Urinary bladder (tissue), 4 donors: ENCODE measurements at places on chromosomes 13 and 19. TPM values are rescaled to one million over a fixed set of nuclear protein-coding genes. Genes with fewer than 3 reads are reported as not detected.

GRCh38 chr13:75255653-75256052 lies 226.3 kb downstream of the TBC1D4 start:
- no peak for DNase-seq

DNA sequence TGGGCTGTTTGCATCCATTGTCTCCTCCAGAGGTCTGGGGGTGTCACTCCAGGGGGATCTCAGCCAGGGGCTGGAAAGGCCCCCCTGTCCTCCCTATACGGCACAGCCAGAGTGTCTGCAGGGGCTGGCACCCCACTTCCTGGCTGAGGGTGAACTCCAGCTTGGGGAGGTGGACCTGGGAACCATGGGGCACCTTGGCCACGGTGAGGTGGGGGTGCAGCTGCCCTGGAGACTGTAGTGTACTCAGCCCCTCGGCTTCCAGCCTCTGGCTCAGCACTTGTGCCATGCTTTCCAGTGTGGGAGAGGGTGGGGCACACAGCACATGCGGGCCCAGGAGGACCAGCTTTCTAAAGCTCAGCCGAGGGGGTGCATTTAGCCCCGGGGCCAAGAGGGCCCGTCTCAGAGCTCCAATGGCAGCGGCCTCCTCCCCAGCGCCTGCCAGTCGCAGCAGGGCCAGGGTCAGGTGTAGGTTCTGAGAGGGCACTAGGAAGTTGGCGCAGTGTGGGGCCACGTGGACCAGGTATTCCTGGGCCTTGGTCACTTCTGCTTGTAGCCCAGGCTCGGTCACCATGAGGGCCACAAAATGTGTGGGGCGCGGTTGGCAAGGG lies 1.4 kb downstream of the LENG9 start:
- DNase-seq, result no peak

- no peak for DNase-seq
These were observed 255.7 kb upstream of the KLHL1 start for GRCh38 chr13:70363991-70364390.

DNA sequence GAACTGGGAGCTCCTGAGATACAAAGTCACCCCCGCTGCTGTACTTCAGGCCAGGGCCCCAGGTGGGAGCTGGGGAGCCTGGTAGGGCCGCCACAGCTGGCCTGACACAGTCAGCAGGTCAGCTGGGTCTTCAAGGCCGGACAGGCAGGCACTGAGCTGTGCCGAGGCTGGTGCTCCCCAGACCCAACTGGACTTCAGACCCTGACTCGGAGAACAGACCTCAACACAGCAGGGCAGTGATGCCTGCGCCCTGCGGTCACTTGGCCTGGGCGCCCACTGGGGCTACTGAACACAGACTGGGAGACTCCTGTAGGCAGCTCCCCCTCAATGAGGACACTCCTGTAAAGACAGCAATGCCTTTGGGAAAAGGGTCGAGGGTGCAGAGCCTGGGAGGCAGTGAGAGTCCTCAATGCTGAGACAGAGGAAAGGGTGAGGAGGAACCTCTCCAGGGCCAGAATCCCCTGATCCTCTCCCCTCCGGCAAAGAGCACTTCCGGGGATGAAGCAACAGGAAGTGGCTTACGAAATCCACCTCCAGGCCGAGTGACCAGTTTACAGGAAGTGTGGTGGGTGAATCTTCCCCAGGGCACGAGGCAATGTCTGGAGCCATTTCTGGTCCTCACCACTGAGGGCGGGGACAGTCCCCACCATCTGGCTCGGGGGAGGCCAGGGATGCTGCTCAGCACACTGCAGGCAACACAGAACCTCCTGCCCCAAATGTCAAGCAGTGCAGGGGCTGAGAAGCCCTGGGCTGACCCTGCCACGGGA lies 40.8 kb upstream of the ISYNA1 start:
- DNase-seq, result no peak

The GPR12 gene
- polyA plus RNA-seq, result not detected

DNA sequence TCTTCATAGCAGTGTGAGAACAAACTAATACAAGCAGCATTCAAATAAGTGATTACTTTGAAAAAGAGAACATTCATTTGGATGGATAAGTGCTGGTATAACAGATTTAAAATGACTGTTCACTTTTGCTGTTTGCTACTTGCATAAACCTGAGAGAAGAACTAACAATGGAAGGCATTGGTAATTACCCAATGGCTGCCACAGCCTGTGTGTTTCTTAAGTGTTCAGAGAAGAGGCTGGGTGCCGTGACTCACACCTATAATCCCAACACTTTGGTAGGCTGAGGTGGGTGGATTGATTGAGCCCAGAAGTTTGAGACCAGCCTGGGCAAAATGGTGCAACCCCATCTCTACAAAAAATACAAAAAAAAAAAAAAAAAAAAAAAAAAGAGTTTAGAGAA lies 4.9 kb upstream of the TEX26 start:
- no peak for DNase-seq

GRCh38 chr19:1270213-1270853 lies 1.2 kb downstream of the CIRBP start:
- no peak for DNase-seq

DNA sequence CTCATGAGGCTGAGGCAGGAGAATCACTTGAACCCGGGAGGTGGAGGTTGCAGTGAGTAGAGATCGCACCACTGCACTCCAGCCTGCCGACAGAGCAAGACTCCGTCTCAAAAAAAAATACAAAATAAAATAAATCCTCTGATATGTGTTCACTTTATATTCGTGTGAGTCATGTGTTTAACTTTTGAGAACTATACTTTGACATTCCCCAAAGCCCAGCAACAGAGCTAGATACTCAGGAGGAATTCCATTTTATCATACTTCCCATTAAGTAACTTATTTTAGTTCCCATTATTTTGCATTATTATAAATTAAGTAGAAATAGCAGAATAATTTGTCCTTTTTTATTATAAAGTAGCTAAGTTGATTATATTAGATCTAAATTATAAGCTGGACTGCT lies 3.3 kb upstream of the CHAMP1 start:
- no peak for DNase-seq

The CABP5 gene
- polyA plus RNA-seq, result not detected

DNA sequence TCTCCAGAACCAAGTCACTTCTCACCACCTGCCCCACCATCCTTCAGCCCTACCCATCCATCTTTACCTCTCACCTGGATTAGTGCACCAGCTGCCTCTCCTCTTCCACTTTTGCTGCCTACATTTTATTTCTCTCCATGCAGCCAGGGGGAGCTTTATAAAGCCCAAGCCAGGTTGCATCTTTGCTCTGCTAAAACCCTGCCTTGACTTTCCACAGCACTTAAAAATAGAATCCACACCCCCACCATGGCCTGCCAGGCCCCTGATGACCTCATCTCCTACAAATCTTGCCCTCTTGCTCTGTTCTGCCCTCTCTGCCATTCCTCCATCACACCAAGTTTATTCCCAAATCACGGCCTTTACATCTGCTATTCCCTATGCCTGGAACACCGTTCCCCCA lies 1.8 kb downstream of the HOOK2 start:
- no peak for DNase-seq

The DCUN1D2 gene
- polyA plus RNA-seq, result 14.7 TPM

DNA sequence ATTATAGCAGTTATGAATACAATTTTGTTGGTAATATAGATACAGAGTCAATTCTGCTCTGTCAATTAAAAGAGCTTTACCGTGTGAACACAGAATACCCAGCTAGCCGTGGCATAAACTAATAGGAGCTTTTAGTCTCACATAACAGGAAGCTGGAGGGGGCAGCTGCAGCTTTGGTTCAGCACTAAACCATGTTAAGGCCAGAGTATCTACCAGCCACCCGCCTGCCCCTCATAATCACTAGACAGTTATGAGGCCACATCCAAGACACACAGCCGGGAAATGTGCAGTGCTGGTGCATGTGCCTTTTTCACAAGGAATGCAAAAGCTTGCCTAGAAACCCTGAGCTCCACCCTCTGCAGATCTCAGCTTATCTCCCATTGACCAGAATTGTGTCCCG lies 62.3 kb downstream of the SGCG start:
- no peak for DNase-seq

DNA sequence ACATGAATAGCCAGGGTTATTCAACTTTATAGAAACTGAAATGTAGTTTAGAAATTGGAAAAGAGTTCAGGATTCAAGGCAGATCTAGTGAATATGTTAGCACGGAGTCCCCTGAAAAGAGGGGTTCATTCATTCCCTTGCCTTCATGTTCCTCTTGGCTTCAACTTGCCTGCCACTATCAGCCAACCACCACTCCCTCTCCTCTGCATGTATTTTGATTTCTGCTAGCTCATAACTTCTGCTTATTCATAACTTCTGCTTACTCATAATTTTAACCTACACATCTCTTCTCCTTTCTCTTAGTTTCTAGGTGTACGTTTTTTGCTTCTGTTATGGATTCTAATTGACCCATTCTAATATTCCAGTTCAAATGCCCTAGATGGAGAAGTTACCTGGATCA lies 5.5 kb upstream of the SERTM1 start:
- DNase-seq, result no peak

DNA sequence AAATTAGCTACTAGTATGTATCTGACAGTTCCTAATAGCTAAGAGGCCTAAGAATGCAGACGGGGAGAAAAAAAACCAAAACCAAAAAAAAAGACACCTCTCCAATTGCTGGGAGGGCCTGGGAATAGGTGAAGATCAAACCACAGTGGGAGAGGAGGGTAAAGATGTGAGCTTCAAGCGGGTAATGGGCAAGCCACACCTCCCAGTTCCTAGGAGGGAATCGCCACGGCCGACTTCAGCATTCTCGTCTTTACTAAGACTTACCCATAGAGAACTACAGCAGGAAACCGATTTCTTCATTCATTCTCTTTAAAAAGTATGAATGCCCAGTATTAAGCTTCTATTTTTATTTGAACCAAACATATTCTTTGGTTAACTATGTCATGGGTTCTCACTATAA lies 5.6 kb upstream of the EEF1AKMT1 start:
- DNase-seq, result no peak

GRCh38 chr19:15837221-15837731 lies 21.8 kb upstream of the OR10H1 start:
- no peak for DNase-seq

DNA sequence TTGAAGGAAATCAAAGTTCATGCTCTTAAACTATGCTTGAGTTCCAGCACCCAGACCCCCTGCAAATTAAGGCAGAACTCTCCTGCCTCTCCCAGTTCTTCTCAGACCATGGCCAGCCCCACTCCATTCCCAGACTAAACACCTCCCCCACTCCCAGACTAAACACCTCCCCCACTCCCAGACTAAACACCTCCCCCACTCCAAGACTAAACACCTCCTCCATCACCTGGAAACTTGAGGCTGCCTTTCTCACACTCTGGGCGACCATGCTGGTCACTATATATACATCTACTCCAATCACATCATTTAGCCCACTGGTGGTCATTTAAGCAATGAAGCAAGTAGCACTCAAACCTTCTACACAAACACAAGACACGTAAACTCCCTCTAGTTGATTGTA lies 57.2 kb downstream of the CAB39L start:
- no peak for DNase-seq

- no peak for DNase-seq
These were observed 3.8 kb downstream of the KCTD12 start for GRCh38 chr13:76882431-76882830.

GRCh38 chr13:50123862-50124535 lies 108.8 kb downstream of the KCNRG start:
- peak; percentile 84 for DNase-seq

The ZNF429 gene
- 10.4 TPM for polyA plus RNA-seq

DNA sequence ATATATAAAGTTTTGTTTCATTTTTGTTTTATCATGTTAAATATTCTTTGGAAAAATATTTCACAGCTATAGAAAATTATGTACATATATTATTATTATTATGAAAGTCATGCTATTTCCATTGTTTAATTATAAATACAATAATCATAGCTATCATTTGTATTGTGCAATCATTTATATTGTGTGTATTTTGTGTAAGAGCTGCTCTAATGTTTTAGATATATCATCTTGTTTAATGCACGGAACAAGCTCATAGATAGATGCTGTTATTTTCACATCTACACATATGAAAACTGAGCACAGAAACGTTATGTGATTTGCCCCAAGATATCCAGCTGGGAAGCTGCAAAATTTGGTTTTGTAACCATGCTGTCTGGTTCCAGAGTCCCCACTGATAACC lies 111.6 kb downstream of the GPC5 start:
- DNase-seq, result no peak

The SLC15A1 gene
- polyA plus RNA-seq, result 0.13 TPM

The LACC1 gene
- polyA plus RNA-seq, result 4.9 TPM

DNA sequence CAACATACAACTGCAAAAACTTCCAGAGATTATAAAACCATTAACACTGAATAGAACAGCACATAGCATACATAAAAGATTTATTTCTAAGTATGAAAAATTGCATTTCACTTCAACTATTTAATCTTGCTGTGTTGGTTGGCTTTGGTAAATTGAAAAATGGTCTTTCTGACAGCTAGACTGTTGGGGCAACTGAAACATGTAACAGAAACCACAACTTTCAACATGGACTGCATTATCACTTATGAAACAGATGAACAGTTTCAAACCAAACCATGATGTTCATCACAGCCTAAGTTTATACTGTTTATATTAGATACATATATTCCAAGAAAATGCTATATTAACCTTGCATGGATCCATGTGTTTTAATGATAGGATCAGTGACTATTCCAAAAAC lies 324.1 kb upstream of the PCDH9 start:
- no peak for DNase-seq

The A1BG gene
- 19.3 TPM for polyA plus RNA-seq

GRCh38 chr13:93079294-93079693 lies 147.3 kb upstream of the GPC6 start:
- no peak for DNase-seq

- no peak for DNase-seq
These were observed 436.2 kb upstream of the SLITRK5 start for GRCh38 chr13:87234981-87235380.

DNA sequence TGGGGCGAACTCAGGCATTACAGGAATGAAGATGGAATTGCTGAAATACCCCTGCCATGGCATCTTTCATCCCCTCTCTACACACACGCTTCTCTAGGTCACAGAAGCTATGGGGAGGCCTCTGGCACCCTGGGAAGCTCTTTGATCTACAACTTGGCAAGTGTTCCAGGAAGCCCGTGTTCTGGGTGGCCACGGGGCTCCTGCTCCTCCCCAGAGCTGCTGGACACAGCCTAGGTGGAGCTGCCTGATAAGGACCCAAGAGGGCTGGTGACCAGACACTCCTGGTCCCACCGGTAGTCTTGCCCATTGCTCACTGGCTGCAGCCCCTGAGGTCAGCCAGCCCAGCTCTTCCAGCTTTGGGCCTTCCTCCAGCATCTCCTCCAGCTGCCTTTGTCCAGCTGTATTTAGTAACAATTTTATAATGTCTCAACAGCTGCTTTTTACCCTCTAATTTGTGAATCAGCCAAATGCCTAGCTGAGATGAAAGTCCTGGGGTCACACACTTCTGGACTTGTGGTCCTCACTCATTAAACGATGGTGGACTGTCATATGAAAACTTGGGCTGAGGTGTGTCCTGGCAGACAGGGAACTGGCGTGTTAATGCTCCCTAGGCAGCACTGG lies 72.8 kb upstream of the SPATA13 start:
- DNase-seq, result no peak

GRCh38 chr13:33871207-33872004 lies 53.5 kb downstream of the RFC3 start:
- DNase-seq, result no peak

GRCh38 chr19:45657520-45658167 lies 10.4 kb upstream of the GIPR start:
- no peak for DNase-seq

GRCh38 chr19:19049406-19049805 lies 14.4 kb upstream of the SLC25A42 start:
- no peak for DNase-seq
